OCI-M1 (cell line): ENCODE measurements at places on chromosomes 7 and 10.

DNA sequence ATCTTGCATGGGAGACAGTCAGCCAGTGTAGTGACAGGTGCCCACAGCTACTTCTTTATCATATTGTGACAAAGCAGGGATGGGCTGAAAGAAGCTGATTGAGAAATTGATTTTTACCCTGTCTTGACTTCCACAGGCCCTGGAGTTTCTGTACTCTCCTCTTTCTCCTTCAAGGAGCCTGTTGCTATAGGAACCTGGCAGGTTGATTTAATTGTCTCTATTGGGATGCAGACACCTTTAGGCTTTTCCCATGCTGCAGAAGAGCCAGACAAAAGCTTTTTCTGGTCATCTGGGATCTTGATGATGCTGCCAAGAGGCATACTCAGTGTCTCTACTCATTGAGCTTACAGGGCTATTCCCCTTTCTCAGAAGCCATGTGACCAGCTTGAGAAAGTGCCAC is 754.8 kb downstream of the KCNMA1 start:
- no peak for DNase-seq

GRCh38 chr10:122702275-122702674 is 2.6 kb upstream of the C10orf120 start:
- no peak for DNase-seq

GRCh38 chr7:29798422-29798821 is 7.9 kb upstream of the WIPF3 start:
- DNase-seq, result no peak

DNA sequence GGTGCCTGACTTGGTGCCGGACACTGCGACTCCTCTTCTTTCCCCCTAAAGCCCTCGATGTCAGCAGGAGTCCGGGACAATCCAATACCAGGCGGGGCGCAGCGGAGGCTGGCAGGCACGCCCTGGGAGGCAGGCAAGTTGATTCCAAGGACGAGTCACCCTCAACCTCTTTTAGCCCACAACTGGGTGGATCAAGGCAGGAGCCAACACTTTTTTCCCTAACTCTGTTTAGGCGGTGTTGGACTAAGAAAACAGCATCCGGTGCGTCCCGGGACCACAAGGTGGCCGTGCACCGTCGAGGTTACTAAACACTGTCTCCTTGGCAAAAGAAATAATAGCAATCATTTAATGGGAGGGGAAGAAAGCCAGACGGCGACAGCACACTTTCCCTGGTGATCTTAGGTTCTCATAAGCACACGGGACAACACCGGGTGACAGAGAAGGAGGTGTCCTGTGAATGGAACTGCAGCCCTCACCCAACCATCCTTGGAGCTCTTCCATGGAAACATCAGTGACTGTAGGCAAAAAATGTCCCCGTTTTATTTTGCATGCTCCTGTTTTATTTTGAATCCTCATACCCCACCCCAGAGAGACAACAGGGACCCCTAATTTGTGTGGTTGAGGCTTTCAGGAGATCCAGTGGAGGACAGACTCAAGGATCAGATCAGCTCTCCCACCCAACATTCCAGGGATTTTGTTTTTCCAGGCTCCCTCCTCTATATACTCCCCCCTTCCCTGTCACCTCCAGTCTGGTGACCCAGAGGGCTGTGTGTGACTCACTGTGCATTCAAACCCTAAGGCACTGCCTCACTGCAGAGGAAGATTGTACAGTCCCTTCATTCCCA is 1.3 kb upstream of the CALCR start:
- no peak for DNase-seq

GRCh38 chr7:25148772-25149575 is 23.9 kb upstream of the CYCS start:
- DNase-seq, result no peak

DNA sequence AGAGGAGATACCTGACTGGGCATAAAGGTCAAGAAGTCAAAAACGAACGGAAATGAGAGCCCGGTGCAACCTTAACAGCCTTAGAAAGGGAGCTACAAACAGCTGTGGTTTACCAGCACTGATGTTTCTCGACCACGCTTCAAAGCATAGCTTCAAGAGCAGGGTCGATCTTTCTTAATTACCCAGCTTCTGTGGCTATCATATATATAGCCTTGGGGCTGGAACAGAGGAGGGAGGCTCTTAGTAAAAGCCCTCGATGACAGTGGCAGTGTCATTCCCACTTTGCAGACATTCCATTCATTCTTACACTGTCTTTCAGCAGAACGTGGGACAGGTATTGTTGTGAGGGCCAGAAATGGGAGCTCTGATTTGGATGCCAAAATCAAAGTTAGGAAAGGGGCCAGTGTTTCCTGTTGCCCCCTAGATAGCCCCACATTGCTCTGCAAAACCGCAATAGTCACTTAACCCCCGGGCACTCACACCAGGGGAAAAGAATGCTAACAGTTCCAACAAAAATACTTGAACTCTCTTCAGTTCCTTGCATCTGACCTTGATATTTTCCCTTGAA is 141.5 kb downstream of the MTPAP start:
- DNase-seq, result no peak

DNA sequence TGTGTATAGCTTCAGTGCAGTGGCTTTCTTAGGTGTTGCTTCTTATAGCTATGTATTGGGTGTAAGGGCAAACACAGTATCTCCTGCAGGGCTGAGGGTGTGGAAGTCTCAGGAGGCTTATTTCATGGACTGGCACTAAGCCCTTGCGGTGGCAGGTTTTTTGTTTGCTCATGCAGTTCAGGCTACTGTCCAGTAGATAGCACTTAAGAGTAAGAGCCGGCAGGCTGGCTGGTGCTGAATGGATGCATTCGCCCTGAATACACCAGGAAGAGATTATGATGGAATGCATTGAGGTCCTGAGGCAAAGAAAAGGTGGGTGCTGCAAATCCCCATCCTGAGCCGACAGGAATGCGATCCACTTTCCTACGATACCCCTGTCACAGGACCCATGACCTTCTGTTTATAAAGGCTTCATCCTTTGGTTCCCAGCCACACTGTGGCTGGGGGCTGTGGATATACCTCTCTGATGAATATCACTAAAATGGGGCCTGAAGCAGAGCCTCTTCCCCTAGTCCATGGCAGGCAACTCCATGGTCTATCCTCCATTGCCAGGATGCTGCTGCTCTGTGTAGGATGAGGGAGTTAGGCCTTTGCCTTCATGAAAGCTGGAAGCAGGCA is 44.9 kb downstream of the ANXA8 start:
- peak; percentile 48 for DNase-seq

DNA sequence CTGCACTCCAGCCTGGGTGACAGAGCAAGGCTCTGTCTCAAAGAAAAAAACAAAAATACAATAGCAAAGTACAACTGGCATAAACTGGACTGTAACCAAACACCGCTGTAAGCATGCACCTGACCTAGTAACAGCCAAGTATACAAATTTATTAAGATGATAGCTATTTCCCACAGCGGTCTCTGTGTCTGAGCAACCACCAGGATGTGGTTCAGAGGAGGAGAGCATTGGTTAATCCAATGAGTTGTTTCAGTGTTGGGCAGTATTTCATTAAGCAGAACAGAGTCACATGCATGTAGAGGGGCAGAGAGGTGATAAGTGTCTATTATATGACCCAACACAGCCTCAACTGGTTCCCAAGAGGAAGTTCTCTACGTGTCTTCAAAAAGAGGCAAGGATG is 4.0 kb downstream of the SLC16A12 start:
- DNase-seq, result no peak

DNA sequence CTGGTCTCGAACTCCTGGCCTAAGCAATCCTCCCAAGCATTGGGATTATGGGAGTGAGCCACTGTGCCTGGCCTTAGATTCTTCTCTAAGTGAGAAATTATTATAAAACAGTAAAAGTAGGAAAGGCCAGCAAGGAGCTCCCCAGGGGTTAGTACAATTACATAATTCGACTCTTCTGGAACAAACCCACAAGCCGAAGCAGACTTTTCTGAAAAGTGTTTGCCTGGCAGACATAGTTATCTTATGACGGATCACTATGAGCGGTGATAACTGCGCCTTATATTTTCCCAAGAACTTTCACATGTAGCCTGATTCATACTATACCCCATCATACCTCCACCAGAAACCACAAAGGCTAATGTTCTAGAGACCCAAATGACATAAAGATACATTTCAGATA is 30.2 kb upstream of the SH3PXD2A start:
- no peak for DNase-seq

DNA sequence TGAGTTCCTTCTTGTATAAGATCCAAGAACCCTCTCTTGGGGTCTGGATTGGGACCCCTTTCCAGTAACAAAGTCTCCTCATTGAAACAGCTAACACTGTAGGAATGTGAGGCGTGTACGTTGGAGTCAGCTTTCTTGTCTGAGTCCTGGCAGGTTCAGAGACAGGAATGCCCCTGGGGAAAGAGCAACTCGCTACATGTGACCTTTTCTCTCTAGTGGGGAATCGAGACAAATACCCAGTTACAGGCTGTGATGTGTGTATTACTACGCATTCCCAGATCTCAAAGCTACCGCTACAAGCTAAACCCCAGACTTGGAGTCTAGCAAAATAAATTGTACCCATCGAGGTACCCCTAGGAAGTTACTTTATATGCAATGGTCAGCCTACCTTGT is 85.6 kb upstream of the FRMD4A start:
- no peak for DNase-seq

GRCh38 chr10:79129361-79129997 is 60.7 kb downstream of the ZMIZ1 start:
- peak; percentile 36 for DNase-seq

GRCh38 chr10:117734731-117735405 is 192.3 kb downstream of the EMX2 start:
- no peak for DNase-seq

- no peak for DNase-seq
Observed at GRCh38 chr7:67493366-67493765, 496.7 kb downstream of the TYW1 start.

DNA sequence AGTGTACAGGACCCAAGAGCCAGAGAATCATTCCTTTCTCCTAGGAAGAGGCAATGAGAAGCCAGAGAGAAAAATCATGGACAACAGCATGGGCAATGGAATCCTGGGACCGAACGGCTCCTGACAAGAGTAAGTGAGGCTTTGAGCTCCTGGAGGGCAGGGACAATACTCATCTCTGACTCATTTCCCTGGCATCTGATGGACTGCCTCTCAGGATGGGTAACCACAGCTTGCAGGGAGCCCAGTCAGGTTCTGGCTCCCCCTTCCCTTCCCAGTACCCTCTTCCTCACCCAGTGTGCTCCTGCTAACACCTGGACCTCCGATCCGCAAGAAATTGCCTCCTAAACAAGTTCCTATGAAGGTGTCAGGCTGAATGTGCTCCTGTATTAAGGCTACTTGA is 51.2 kb upstream of the SORCS3 start:
- DNase-seq, result no peak

DNA sequence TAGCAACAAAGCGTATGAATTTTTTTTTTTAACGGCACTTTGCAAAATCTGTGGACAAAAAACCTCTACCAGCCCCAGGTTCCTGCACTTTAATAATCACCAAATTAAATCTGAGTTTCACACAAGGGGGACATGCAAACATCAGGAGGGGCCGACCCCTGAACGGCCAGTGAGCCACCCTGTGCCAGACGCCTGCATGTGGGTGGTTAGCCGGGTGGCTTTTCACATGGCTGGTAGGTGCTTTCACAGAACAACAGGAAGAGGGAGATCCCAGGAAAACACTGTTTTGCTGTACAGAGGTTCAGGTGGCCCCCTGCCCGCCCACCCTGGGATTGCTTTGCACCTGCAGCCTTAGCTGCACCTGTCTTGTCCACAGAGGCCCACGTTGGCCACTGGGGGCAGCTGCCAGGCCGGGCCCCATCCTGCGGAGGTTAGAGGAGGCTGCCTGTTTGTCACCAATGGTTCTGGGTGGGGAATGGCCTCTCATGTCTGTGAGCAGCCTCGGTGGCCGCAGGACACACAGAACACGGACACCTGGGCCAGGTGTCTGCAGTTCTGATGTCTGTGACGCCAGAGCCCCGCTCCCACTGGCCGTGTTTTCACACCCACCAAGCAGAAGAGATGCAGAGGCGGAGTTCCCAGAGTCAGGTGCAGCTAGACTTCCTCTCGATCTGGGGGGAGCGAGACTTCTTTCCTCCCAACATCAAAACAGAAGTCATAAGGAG is 107.7 kb downstream of the FAM53B start:
- DNase-seq, result no peak

GRCh38 chr7:39656415-39656814 is 33.0 kb downstream of the RALA start:
- no peak for DNase-seq

GRCh38 chr10:83849150-83849549 is 290.2 kb upstream of the GHITM start:
- no peak for DNase-seq

DNA sequence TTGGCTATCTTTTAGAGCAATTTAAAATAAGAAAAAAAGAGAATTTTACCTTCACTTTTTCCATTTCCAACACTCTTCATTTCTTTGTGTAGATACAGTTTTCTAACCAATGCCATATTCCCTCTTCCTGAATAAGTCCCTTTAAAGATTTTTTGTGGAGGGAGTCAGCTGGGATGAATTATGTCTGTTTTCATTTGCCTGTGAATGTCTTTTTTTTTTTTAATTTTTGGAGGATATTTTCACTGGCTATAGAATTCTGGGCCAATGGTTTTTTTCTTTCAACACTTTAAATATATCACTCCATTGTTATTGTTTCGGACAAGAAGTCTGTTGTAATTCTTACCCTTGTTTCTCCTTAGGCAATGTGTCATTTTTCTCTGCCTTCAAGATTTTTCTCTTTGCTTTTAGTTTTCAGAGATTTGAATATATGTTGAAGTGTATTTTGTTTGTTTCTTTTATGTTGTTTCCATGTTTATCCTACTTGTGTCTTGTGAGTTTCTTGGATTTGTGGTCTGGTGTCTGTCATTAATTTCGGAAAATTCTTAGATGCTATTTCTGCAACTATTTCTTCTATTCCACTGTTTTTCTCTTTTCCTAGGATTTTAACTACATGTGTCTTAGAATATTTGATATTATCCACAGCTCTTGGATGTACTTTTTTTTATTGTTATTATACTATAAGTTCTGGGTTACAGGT is 20.0 kb upstream of the CXCL12 start:
- DNase-seq, result no peak

GRCh38 chr7:143492043-143492471 is 14.4 kb downstream of the TAS2R41 start:
- DNase-seq, result peak; percentile 20

GRCh38 chr10:26857991-26858706 is 2.6 kb downstream of the ABI1 start:
- peak; percentile 38 for DNase-seq

GRCh38 chr10:47374611-47375536 is 9.2 kb downstream of the ZNF488 start:
- DNase-seq, result no peak

DNA sequence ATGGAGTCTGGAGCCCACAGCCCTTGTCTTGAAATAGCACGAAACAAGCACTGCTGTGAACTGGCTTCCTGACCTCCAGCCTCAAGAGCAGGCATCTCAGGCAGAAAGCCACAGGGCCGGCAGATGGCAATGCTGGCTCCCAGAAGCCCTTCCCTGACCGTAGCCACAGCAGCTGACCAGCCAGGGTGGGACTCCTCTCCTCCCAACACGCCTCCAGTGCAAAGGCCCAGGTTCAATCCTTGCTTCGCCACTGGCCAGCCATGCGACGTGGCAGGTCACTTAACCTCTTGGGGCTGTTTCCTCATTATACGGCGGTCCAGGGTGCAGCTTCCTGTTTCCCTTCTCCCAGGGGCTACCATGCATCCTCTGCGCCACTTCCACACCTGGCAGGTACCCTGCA is 12.8 kb downstream of the PRKAG2 start:
- DNase-seq, result peak; percentile 0

GRCh38 chr10:34094146-34094696 is 720.9 kb downstream of the PARD3 start:
- no peak for DNase-seq

GRCh38 chr10:111996103-111996502 is 187.5 kb downstream of the GPAM start:
- DNase-seq, result no peak
